ENCODE measurements at places on chromosomes 12 and 14.

GRCh38 chr12:112987561-112987960, 9.2 kb downstream of the OAS2 start:
- DNase-seq, result no peak

- no peak for DNase-seq
These were observed 166.1 kb downstream of the FOXA1 start for GRCh38 chr14:37428954-37429353.

GRCh38 chr14:22388669-22389595, 200.1 kb downstream of the DAD1 start:
- no peak for DNase-seq

GRCh38 chr14:95644981-95645380, 41.2 kb upstream of the TCL1B start:
- DNase-seq, result no peak

GRCh38 chr12:12474931-12475795, 87.5 kb downstream of the DUSP16 start:
- DNase-seq, result no peak

DNA sequence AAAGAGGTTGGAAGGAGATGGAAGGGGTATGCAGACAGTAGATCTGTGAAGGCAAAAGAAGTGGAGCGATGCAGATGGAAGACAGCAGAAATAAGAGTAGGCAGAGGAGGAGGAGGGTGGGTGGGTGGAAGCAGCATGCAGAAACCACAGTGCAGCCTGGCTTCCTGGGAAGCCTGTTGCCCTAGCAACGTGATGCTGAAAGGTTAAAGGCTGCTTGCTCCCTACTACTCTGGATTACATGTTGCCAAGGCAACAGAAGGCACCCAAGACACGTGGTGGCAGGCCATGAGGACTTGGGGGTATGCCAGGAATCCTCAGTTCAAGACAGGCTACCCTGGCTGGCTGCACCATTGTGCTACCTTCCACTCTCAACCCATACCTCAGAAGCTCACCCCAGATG, 129.6 kb downstream of the GRIN2B start:
- no peak for DNase-seq

DNA sequence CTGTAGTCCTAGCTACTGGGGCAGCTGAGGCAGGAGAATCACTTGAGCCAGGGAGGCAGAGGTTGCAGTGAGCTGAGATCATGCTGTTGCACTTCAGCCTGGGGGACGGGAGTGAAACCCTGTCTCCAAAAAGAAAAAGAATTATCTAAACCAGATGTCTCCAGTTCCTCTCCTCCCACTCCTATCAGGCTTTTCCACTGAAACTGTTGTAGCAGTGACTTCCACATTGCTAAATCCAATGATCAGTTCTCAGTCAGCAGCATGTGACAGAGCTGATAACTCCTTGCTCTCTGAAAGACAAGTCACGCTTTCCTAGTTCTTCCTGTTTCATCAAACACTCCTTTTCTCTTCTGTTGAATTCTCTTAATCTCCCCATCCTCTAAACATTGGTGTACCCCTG, 8.6 kb downstream of the SLC38A6 start:
- DNase-seq, result no peak

DNA sequence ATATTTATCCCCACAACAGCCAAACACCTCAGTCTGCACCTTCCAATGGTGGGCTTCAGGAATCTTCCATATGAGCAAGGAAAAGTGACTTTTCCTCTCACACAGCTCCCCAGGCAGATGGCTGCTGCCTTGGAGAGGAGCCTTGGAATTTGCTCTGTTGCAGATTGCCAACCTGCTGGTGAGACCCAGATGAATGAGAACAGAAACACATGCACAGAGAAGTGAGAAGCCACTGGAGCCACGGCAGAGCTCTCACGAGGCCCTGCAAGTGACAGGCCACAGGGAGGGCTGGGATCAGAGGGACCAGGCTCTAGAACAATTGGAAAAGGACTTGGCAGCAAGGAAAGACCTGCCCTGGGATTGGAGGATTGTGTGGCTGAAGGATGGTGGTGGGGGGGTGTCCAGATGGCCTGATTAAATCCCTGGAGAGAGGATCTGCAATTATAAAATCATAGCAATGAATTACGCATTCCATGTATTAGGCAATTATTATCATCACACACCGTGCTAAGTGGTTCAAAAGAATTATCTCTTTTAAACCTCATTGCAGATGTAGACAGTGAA, 84.9 kb upstream of the PWP1 start:
- DNase-seq, result no peak
